ENCODE measurements at places on chromosomes 3 and 15.

- DNase-seq = no peak
These were observed 166.6 kb downstream of the ANO10 start for GRCh38 chr3:43455233-43455632.

- no peak for DNase-seq
These were observed 18.0 kb upstream of the FSTL1 start for GRCh38 chr3:120468635-120469295.

DNA sequence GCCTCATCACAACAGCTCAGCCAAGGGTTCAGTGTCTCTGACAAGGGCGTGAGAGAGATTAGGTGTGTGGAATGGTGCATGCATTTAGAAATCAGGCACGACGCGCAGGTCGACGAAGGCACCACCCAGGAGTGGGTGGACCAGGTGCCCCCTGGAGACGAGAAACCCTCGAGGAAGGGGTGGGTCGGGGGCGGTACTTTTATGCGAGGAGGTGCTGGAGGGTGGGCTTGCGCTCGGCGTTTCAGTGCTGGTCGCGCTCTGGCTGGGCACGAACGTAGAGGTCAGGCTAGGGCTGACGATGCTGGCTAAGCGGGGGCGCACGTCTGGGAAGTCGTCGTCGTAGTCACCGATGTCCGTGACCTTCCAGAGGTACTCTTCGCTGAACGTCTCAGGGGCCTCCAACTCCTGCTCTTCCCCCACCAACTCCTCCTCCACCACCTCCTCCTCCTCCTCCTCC lies 393 bp downstream of the ERICH6 start:
- DNase-seq = no peak

DNA sequence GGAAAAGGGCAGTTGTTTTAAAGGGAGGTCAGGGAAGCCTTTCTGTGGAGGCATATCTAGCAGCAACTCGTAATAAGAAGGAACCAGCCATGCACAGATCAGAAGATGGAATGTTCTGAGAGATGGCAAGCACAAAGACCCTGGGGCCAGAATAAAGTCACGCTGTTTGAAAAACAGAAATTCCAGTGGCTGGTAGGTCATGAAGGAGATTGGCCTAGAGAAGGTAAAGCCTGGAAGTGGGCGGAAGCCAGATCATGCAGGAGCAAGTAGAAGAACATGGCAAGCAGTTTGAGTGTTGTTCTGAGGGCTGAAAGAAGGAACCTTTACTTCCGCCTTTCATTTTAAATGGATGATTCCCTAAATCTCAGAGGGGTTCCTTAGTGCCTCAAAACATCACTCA lies 208.1 kb upstream of the PPP2R3A start:
- no peak for DNase-seq

DNA sequence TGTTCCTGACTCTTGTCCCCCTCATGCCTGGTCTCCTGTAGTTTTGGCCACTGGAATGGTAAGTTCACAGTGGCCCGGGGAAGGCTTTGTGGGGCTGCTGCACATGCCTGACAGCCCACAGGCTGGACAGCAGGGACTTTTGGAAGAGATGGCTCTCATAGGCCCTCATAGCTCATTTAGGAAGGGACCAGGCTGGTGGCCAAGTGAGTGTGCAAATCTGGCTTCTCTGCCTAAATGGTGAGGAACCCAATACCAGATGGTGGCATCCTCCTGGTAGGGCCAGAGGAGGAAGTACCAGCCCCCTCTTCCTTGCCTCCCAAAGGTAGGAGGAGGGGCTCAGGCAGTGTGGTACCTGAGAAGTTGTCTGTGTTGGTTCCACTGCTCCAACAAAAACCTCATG lies 25.6 kb downstream of the ALPK3 start:
- DNase-seq = no peak

DNA sequence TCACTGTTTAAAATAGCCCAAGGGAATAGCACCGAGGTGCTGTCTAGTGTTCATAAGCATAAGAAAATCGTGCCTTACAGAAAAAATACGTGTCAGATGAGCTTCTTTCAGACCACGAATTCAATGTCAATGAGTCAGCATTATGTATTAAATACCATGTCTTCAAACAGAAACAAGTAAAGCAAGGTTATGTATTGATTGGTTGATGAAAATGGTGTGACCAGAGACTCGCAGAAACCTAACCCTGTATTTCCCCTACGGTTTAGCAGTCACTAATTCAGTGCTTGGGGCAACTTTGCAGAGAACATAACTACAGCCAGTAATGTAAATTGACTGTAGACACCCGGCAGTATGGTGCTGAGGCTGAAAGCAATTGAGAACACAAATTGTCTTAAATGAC lies 307.7 kb downstream of the IL5RA start:
- no peak for DNase-seq

DNA sequence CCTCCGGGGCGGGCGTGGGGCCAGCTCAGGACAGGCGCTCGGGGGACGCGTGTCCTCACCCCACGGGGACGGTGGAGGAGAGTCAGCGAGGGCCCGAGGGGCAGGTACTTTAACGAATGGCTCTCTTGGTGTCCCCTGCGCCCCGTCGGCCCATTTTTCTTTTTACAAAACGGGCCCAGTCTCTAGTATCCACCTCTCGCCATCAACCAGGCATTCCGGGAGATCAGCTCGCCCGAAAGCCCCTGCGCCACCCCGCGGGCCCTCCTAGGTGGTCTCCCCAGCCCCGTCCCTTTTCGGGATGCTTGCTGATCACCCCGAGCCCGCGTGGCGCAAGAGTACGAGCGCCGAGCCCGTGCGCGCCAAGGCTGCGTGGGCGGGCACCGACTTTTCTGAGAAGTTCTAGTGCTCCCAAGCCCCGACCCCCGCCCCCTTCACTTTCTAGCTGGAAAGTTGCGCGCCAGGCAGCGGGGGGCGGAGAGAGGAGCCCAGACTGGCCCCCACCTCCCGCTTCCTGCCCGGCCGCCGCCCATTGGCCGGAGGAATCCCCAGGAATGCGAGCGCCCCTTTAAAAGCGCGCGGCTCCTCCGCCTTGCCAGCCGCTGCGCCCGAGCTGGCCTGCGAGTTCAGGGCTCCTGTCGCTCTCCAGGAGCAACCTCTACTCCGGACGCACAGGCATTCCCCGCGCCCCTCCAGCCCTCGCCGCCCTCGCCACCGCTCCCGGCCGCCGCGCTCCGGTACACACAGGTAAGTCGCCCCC lies at the start of gene THBS1:
THBS1 (plus strand) TSS at position 595 of the 757 bp plus-strand sequence. CDS start 779 bp downstream, outside the sequence.
- DNase-seq = no peak

GRCh38 chr3:117874028-117874690 lies 1160.5 kb downstream of the IGSF11 start:
- DNase-seq = no peak

GRCh38 chr3:21673393-21673792 lies 77.6 kb downstream of the ZNF385D start:
- DNase-seq = no peak

GRCh38 chr15:92014281-92015030 lies 160.9 kb downstream of the SLCO3A1 start:
- no peak for DNase-seq

- no peak for DNase-seq
These were observed 110.5 kb upstream of the ABHD17C start for GRCh38 chr15:80584561-80584964.

DNA sequence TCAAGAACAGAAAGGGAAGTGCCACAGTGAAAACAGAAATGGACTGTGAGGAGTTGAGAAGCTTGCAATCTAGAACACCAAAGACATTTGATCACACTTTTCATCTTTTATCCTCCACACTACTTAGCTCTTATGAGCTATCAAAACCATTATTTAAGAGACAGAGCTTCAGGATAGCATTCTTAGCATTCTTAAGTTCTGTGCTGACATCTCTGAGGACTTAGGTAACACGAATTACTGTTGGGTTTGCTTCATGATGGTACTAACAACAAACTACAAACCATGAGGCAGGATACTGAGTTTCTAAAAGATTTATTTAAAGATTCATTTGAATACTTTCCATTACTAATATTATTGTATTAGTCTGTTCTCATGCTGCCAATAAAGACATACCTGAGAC lies 1038.6 kb downstream of the TUSC7 start:
- DNase-seq = no peak

GRCh38 chr3:96331341-96331740 lies 483.1 kb upstream of the EPHA6 start:
- no peak for DNase-seq

DNA sequence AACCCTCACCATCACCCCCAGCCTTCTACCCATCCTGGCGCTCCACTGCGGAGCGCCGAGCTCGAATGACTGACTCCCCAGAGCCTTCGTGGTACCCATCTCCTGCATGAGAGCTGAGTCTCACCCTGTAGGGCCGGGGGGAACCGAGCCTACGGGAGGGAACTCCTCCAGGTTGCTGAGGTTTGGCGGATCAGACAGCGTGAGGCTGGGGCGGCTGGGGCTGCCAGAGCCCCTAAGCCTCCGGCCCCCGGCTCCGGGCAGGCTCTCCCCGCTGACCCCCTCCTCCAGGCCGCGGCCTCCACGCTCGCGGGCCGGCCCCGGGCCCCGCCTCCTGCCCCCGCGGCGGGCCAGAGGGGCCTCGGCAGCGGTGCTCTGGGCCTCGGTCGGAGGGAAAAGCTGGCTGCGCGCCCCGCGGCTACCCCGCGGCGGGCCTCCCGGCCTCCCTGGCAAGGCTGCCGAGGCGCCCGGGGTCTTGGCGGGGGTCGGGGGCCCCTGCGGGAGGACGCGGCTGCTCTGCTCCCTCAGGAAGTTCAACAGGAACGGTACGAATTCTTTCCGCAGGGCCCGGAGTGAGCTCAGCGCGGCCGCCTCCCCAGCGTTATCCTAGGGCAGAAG lies 643 bp downstream of the CDAN1 start:
- no peak for DNase-seq

- no peak for DNase-seq
These were observed 90.6 kb downstream of the ATP10A start for GRCh38 chr15:25772500-25772899.

DNA sequence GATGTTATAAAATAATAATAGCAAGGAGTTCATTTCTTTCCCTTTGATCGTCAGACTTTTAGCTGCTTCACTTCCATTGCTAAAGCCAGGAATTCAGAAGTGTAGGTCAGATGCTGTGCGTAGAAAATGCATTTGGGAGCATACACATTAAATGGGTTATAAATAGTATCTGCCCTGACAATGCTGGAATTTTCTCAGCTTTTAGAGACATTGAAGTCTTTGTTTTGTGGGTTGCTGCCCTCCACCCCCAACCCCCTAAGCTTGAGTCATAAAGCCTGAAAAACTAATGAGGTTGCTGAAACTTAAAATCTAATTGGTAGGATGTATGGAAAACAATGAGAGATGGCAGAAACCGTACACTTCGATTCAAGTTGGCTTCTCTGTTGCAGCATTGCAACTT lies 81.9 kb downstream of the MITF start:
- no peak for DNase-seq

GRCh38 chr15:76932135-76932966 lies 802 bp downstream of the RCN2 start:
- DNase-seq = no peak

- no peak for DNase-seq
These were observed 8.2 kb downstream of the EIF2B5 start for GRCh38 chr3:184143327-184143726.

DNA sequence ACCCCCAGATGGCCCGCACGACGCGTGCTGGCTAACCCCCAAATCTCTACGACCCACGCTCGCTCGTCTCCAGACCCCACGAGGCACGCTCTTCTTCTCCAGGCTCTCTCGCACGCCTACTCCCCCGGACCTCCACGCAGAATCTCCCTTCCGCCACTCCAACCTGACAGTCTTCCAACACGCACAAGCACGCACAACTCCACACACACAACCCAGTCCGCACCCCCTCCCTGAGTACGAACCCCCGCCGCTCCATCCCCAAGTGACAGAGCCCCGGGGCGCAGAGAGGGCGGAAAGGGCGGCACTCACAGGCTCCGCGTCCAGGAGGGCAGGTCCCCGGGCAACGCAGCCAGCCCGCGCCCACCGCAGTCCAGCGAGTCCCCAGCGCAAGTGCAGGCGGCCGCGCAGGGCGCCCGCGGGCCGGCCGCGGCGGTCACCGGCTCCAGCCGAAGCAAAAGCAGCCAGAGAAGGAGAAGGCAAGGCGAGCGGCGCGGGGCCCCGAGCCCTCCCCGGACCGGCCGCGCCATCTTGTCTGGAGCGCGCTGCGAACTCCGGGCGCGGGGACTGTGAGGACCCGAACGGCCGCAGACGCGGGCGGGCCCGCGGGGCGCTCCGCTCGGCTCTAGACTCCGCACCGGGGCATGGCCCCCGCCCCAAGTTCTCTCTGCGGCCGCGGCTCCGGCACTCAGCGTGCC lies 794 bp downstream of the LRIG1 start:
- no peak for DNase-seq

GRCh38 chr3:135556174-135556573 lies 409.4 kb upstream of the PPP2R3A start:
- no peak for DNase-seq

DNA sequence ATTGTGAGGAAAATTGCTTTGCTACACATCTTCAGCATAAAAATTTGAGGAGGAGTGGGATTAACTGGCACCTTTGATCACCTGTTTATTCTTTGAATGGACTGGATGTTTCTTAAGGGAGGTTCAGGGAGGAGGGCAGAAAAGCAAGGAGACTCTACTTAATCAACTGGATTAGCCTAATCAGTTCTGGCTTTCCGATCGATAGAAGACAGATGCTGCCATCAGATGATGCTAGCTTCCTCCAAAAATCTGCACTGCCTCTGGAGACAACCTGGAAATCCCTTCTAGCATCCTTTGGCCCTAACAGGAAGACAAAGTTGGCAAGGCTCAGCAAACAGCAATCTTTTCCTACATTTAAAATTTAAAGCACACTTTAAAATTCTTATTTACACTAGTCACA lies 197.8 kb downstream of the EBLN2 start:
- DNase-seq = no peak

DNA sequence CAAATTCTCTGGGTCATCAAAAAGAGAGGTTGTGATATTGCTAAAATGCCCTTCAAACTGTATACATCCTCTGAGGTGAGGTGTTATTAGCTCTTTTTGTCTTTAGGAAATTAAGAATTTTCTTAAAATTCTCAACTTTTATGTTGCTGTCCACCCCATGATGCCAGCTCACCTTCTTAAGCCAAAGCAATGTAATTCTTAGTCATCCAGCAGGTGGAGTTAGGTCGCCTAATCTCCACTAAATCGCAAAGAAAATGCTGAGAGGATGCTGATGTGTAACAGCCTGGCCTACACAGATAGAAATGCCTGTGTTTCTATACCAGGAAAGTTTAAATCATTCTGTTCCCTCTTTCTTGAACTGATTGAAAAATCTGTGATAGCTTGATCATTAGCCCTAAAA lies 770.2 kb upstream of the ALCAM start:
- DNase-seq = no peak

DNA sequence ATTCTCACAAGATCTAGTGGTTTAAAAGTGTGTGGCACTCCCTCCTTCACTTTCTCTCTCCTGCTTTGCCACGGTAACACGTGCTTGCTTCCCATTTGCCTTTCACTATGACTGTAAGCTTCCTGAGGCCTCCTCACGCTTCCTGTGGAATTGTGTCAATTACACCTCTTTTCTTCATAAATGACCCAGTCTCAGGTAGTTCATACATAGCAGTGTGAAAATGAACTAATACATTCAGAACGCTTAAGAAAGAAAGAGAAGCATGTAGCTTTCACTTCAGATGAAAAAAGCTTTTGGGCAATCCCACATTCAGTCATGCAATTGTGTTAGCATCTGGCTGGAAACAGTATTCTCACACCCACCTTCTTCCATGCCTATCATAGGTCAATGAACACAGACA lies 24.4 kb downstream of the P3H2 start:
- no peak for DNase-seq

- no peak for DNase-seq
These were observed 154.0 kb downstream of the ADAMTS9 start for GRCh38 chr3:64533617-64534317.

Data from stimulated activated CD4-positive, alpha-beta T cell treated with anti-CD3 and anti-CD28 coated beads, Interleukin-1b, Interleukin-23, amount 100 ng/mL, for 1 hour (primary cell).